ENCODE measurements at places on chromosomes 2 and 18. TPM values are rescaled to one million over a fixed set of nuclear protein-coding genes. Genes with fewer than 3 reads are reported as not detected.

DNA sequence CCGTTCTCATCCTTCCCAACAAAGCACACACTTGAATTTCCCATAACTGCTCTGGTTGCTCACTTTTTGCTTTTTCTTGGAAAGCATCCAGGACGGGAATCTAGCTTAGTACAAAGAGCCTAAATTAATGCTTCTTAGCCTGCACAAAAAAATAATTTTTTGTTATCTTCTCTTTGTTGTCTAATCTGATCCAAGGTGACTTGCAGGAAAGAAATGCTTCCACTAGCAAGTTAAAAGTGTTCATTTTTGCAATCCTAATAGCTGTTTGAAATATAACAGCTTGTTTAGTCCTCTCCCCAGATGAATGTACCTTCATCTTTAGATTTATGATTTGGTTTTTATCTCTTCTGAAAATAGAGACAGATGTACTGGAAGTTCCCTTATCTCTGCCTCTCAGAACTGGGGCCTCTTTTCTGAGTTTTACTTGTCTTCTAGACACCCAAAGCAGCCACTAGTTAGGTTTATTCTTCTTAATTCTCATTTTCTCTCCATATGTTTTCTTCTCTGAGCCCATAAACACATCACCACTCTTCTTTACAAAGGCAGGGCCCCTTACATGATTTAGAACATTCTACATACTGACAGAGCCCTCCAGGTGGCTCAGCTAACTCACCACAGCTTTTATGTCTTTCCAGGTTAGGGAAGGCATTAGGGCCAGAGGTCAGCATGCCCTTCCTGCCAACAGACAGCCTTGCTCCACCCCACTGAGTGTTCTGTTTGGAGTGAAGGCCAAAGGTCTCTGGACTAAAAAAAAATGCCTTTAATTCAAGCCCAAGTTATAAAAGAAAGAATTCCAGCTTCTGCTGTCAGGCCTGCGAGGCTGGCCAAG lies 74.7 kb upstream of the MAP4K3 start:
- DNase-seq: no peak

DNA sequence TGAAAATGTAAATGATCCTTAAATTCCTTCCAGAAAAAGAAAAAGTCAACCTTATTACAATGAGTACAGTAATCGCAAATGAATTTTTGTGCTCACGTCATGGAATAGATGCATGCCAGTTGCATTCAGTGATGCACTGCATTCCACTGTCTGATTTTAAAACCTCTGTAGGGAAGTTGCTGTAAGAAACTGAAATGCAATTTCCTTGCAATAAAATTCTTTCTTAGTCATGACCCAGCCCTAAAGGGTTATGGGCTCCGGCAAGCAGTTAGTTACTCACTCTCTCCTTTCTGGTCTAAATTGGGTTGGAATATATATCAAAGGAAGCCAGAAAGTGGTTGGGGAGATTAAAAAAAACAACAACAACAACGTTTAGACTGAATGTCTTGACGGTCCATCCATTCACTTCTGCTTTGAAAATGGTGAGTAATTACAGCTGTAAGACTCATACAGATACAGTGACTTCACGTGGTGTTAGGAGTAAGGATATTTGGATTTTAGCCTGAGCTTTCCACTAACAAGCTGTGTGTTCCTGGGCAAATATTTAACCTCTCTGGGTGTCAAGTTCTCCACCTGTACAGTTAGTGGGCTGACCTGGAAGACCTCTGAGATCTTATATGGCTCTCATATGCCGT lies 8.6 kb upstream of the RND3 start:
- DNase-seq: peak; percentile 94

DNA sequence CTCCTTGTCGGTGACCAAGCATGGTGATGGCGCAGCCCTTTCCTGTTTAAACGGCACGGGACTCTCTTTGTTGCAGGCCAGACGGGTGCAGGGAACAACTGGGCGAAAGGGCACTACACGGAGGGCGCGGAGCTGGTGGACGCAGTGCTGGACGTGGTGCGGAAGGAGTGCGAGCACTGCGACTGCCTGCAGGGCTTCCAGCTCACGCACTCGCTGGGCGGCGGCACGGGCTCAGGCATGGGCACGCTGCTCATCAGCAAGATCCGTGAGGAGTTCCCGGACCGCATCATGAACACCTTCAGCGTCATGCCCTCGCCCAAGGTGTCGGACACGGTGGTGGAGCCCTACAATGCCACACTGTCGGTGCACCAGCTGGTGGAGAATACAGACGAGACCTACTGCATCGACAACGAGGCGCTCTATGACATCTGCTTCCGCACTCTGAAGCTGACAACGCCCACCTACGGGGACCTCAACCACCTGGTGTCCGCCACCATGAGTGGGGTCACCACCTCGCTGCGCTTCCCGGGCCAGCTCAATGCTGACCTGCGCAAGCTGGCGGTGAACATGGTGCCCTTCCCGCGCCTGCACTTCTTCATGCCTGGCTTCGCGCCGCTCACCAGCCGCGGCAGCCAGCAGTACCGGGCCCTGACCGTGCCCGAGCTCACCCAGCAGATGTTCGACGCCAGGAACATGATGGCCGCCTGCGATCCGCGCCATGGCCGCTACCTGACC lies 17.1 kb downstream of the TUBB6 start:
- no peak for DNase-seq

CENPA gene
- 22.0 TPM for total RNA-seq

- no peak for DNase-seq
Measured at GRCh38 chr18:79962311-79962710, 2.1 kb upstream of the HSBP1L1 start.

SLC9A2 gene
- total RNA-seq: 0.05 TPM

LOXL3 gene
- 43.9 TPM for total RNA-seq

COL5A2 gene
- total RNA-seq: 131 TPM

- DNase-seq: peak; percentile 48
Measured at GRCh38 chr2:191150600-191151330, at the start of gene STAT4. STAT4 (minus strand) TSS chr2:191150994; CDS start chr2:191148203, 2,791 bp downstream.

- DNase-seq: no peak
Measured at GRCh38 chr2:98924038-98924830, 11.8 kb downstream of the CRACDL start.

CNPPD1 gene
- 30.2 TPM for total RNA-seq

DNA sequence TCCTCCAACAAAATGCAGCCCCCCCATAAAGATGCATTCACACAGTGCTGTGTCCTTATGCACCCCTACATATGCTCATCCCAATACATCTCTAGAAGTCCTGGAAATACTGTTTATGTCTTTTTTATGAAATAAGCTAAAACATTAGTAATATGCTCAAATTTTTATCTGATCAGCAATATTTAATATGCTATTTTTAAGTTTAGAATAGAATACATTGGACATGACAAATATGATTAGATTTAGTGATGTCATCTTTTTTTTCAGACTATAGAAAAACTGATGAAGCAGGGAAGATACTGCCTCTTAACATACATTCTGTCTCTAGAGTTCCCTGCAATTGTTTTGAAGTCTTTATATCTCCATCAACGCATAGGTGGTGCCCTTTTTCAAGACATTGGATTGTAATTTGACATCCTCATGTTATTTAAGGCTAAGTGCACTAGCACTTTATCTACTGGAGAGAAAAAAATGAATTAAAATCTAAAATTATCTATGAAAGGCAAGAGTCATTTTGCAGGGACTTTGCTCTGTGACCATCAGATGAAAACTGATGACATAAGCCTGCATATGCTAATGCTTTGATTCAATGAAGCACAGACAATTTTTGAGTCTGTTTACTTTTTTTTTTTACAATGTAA lies 395.3 kb downstream of the LPIN1 start:
- no peak for DNase-seq

C2orf81 gene
- total RNA-seq: 1.6 TPM

GRCh38 chr2:217804791-217805667 lies 197.8 kb downstream of the TNS1 start:
- DNase-seq: no peak

DNA sequence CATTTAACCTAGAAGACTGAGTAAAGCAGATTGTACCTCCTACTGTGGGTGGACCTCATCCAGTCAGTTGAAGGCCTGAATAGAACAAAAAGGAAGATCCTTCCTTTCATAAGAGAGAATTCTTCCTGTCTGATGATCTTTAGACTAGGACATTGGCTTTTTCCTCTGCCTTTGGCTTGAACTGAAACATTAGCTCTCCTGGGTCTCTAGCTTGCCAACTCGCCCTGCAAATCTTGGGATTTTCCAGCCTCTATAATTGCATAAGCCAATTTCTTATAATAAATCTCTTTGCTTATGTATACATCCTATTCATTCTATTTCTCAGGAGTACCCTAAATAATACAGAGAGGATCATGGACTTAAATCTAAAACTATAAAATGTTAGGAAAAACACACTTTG lies 6.2 kb upstream of the KDSR start:
- DNase-seq: no peak

DNA sequence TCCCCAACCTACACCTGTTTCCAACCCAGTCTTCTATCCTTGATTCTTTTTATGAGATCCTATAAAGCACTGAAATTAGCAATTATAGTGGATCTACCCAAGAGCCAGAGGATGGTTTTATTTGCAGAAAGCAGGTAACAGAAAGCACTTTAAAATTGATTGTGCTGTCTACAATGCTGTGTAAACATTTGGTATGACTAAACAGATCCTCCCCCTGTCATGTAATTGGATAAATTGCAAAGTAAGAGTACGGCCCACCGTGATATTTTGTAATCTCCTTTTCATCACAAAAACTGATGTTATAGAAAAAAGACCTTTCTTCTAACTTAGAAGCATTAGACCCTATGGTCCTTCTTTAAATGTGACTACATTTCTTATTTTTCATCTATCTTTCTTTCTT lies 11.3 kb upstream of the PPP3R1 start:
- no peak for DNase-seq

- DNase-seq: no peak
Measured at GRCh38 chr2:193627187-193627926, 1432.6 kb upstream of the TMEFF2 start.

DNA sequence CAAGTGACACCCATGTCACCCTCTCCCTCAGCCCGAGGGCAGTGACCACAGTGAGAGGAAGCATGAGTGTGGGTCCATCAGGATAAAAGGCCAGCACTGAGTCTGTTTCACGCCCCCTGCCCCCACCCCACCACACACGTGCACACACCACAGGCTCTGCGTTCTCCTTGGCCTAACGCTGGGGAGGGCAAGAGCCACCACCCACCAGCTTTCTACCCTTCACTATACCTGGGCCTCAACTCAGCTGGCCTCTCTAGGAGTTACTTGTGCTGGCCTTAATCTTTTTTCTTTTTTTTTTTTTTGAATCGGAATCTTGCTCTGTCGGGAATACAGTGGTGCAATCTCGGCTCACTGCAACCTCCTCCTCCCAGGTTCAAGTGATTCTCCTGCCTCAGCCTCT lies 140.5 kb downstream of the ZFP36L2 start:
- DNase-seq: no peak

DNA sequence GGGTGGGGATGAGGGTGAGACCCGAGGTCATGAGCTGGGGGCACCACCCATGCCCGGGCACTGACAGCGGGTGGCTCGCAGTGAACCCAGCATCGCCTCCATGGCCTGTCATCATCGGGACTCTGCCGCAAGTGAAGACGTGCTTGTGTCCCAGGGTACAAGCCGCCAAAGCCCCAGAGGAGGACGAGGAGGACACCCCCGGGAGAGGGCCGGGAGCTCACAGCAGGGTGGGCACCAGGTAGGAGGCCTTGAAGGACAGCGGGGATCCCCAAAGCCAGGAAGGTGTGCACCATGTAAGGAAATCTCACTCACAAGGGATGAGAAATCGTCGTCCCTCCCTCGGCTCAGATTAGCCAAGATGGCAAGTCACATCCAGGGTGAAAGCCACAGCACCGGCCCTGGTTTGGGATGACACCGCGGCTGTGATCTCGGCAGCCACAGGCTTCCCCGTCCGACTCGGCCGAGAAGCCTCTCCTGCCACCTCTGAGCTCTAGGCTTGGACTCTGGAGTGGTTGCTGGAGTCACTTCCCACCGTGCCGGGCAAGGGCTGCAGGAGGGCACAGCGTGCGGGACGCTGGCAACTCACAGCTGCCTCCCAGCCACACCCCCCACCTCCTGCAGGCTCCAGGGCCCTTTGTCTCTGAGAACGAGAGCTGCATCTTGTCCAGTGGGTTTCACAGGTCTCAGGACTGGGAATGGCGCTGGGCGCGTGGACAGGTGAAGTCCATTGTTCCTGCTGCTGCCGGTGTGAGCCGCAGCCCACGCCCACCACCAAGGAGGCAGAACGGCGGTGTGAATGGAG lies 81.6 kb upstream of the CTDP1 start:
- DNase-seq: no peak

GRCh38 chr2:25586726-25587144 lies 86.6 kb downstream of the DTNB start:
- DNase-seq: peak; percentile 55

FAM124B gene
- total RNA-seq: 0.12 TPM

GRCh38 chr2:142834021-142834420 lies 43.4 kb upstream of the KYNU start:
- peak; percentile 70 for DNase-seq

- DNase-seq: no peak
Measured at GRCh38 chr2:112835061-112835501, 1.5 kb downstream of the IL1B start.
